ENCODE measurements at places on chromosomes 16 and 17.

- DNase-seq, result no peak
These were observed 294.2 kb upstream of the RBFOX1 start for GRCh38 chr16:7038475-7038874.

DNA sequence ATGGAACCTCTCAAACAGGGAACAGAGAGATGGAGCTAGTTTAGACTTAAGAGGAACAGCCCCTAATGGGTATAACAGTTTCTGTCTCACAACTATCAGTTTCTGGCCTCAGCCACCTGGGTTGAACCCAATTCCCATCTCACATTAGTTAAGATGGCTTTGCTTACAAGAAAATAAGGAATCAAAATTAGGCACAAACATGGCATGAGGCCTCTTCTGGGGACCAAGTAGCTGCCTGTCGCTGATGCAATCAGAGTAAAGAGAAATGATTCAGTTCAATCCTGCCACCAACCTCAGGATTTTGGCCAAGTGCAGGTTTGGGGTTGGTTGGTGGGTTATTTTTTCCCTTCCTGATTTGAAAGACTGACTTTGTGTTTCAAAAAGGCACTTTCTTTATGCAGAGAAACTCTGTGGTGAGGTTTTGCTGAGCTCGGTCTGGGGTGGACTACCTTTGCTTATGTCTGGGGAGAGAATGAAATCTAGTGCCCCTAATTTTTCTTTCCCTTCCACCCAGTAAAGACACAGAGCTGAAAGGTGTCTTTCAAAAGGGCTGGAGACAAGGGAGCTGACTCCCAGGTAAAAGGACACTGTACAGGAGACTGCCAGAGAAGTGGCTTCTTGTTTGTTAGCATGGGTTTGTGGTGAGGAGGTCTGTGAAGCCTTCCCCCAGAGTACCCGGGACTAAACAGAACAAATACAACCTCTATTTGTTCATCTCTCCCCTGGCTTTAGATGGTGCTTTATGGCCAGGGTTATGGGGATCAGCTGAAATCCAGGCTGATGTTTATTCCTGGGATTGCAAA lies 44.8 kb upstream of the NFAT5 start:
- no peak for DNase-seq

DNA sequence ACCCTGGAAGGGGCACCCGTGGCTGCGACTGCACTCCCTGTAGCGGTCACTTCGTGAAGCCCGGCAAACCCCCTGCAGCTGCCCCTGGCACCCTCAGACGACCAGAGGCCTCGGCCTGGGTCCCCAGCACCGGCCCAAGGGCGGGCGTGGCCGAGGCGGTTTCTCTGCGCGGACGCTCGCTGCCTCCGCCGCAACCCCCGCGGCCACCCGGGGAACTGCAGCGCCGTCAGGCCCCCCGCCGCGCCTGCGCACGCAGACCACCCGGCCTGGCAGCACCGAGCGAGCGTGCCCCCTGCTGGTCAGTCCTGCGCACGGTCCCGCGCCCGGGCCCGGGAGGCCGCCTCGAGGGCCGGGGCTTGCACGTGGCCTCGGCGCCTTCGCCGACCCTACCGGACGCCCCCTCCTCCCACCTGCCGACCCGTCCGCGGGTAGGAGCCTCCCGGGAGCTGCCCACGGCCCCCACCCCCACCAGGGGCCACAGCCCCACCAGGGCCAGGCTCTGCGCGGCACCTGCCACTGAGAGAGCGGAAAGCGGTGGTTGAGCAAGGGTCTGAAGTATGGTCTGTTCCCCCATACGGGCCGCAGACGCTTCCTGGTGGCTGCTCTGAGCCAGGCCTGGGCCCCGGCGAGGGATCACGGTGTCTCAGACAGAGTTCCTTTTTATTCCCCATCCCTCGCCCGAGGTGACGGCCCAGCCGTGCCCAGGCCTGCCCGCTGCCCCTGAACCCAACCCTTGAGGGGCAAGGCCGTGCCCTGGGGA lies 11.5 kb upstream of the HS3ST6 start:
- DNase-seq, result peak; percentile 96

DNA sequence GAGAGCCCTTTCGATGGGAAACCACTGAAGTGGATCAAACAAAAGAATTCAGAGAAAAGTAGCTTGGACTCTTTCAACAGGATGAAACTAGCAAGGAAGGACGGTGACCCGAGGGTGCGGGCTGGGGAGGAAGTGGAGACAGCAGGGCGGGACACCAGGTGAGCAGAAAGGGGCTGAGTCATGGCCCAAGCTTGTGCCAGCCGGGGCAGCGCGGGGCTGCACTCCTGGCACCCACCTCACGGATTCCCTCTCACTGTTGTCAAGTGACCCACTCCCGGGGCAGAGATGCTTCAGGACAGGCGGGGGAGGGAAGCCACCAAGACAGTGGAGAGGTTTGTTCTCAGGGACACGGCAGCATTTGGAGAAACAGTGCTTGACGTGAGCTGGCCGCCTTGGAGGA lies 10.7 kb upstream of the RNF222 start:
- DNase-seq, result no peak

DNA sequence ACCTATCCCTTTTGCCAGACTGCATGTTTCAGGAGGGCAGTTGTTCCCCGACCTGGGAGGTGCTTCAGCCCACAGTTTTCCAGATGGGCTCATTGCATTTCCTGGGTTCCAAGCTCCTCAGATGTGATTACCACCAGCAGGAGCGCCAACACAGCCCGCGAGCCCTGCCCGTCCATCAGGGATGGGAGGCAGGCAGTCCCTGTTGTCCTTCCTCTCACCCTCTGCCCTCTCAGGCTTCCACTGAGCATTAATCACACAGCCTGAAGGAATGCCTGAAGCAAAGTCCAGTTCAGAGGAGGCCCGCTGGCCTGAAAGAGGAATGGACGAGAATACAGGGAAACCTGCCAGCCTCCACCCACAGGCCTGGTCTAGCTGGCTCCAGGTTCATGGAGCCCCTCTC lies 256.3 kb upstream of the SDK2 start:
- no peak for DNase-seq

GRCh38 chr17:79760197-79760906 lies 17.6 kb upstream of the CBX2 start:
- DNase-seq, result no peak
